ENCODE measurements at places on chromosomes 11 and 22.
A peak's percentile ranks its signal among the peaks of the same experiment; 100 is the strongest.

DNA sequence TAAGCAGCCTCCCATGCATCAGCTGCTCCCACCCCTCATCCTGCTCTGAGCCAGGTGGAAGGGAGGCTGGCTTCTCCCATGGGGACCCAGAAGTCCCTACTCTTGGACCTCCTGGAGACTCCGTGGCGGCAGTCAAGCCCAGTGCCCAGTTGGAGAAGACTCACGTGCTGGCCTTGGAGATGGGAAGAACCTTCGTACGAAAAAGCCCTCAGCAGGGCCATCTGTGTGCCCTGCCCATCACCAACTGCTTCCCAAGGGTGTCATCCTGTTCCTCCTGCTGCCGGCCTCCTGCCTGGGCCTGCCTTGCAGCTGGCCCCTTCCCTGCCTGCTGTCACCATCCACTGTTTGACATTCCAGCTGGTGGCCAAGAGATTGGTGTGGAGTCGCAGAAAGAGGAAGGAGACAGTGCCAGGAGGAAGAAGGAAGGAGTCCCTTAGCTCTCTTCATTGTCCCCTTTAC lies 28.0 kb downstream of the ARHGAP1 start:
- no peak for DNase-seq

GRCh38 chr22:21927174-21927823 lies 25.3 kb downstream of the PPM1F start:
- DNase-seq, result no peak

DNA sequence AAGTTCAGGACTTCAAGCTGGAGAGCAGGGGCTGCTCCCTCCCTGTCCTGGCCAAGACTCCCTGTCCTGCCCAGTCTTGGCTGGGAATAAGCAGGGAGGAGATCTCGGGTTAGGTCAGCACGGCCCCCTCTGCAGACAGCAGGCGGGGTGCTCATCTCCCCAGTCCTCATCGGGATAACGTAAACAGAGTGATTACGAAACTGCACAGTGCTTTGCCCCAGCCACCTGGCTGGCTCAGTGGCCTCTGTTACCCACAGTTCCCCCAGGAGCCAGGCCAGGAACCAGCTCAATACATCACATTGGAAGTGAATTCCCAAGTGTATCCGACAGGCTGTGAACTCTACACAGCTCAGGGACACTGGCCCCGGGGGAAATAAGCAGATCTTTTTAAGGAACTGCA lies 42.7 kb upstream of the KCNJ11 start:
- DNase-seq, result no peak

DNA sequence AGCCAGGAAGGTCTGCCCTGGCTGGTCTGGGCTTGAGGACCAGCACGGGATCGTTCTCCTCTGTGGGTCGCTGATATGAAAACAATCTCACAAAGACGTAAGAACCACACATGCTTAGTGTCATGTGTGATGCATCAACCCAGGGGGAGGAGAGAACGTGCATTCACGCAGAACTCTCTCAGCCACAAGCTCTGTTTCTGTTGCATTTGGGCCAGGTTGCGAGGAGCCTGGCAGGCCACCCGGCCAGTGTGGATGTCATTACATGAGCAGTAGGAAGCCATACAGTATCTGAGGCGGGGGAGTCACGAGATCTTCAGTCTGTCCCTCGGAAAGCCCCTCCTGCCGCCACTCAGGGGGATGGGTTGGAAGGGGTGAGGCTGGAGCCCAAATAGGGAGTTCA lies 53.1 kb upstream of the KCNQ1OT1 start:
- DNase-seq, result no peak

DNA sequence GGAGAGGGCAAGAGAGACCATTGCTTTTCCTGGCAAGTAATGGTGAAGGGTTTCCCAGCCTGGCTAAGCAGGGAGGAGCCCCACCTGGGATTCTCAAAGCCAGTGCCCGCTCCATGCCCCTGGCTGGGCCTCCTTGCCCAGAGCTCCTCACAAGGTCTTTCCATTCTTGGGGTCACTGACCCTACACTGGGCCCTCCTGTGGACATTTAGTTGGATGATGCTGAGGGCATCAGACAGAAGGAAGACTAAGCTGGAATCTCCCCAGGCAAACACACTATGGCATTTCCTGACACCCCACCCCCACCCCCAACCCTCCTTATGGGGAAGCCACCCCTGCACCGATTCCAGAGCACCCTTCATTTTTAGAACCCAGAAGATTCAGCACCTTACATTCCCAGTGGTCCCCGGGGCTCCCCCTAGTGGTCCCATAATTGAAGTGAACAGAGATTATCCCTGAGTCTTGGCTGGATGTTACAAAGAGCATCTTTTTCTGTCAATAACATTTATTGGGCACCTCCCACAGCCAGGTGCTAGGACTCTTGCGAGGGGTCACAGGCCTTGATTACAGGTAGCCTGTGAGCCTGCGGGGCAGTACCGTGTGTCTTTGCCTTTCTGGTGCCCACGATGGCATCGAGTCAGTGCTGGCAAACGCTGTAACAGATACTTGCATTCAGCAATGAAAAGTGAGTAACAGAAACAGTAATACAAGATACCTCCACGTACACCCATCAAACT lies 548.5 kb downstream of the BUD13 start:
- DNase-seq, result no peak

DNA sequence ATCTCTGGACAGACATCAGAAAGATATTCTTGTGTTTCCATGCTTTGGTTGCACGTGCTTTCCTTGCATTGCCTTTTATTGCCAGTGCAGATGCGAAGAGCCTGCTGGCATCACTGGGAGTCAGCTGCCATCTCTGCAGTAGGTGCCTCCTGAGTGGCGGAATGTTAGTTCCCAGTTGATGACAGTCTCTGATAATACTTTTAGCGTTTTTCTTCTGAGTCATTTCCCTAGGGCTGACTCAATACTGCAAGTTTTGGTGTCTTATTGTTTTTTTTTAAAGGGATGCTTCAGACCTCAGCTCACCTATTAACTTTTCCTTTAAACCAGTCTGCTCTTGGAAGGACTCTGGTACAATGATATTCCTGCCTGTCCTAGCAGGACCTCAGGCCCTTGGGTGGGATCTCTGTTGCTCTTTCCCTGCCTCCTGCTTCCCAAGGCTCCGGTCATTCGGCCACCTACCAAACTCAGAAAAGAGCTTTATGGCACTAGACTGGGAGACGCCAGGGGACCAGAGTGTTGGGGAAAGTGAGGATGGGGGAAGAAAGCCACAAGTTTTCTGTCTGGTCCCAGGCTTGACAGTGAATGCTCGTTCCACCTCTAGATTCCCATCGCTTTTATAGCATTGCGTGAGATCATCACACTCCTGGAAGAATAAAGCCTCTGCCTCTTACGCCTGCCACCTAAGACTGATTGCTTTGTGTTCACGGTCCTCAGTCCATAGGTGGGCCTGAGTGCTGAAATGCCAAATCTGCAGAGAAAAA lies 308.7 kb downstream of the DDX10 start:
- DNase-seq, result peak; percentile 91

DNA sequence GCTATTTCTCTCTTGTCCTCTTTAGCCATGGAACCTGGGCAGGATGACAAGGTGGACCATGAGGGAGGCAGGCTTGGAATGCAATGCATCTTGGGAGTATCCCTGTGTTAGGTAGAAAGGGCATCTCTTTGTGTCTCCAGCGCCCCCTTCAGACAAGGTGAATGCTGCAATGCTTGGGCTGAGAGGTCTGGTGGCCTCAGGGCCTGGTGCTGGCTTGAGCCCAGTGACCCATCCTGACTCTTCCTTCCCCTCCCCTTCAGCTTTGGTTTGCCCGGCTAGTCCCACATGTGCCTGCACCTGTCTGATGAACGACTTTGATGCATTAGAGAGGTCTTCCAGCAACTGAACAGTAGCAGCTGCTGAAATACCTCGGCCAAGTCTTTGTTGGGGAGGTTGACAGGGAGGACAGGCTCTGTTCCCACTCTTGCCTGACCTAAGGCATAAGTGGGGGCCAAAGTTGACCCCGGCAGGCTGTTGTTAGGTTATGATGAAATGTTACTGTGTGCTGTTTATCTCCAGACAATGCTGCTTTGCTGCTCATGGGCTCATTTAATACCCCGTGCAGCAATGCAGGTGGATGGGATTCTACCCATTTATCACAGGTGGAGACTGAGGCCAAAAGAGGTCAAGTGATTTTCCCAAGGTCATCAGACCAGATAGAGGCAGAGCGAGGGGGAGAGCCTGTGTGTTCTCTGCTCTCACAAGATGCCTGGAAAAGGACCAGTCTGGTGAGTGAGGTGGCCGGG lies 22.5 kb downstream of the MYO18B start:
- no peak for DNase-seq

GRCh38 chr22:33654173-33654895 lies 265.9 kb downstream of the LARGE1 start:
- DNase-seq, result no peak

DNA sequence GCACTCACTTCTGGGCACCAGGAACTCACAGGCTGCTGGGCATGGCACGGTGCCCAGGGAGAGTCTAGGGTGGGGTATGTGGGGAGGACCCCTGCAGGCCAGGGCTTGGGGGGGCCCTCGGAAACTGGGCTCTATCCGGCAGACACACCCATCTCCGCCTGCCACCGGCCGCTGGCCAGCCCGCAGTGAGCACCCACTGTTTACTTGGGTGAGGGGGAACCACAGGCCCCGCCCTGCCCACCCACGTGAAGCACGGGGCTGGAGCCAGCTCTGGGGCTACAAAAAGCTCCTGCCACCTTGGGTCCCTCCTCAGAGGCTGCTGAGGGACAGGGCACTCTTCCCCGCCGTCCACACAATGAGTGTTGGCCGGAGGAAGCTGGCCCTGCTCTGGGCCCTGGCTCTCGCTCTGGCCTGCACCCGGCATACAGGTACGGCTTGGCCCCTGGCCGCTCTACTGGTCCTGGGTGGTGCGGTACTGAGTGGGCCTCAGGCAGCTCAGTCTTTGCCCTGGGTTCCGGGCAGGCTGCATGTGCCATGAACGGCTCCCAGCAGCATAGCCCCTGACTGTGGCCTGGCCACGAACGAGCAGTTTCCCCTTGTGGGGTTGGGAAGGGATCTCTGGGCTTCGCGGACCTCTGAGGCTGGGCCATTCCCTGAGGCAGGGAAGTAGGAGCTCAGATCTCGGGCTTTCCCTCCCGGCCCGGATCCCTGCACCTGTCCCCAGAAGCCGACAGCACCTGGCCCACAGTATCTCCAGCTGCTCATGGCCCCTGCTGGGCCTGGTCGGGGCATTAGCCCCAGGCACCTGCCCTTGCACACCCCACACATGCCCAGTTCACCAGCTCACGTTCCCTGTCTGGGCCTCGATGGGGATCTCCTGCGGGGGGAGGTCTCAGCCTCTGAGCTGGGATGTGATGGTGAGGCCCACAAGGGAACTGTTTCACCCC lies at the start of gene MUC5AC:
TSS of gene MUC5AC (plus strand) at position 309 of the 947 bp plus-strand sequence. CDS start at position 356, 47 bp downstream.
- DNase-seq, result no peak

GRCh38 chr22:32911503-32911902 lies 110.0 kb downstream of the TIMP3 start:
- DNase-seq, result no peak

DNA sequence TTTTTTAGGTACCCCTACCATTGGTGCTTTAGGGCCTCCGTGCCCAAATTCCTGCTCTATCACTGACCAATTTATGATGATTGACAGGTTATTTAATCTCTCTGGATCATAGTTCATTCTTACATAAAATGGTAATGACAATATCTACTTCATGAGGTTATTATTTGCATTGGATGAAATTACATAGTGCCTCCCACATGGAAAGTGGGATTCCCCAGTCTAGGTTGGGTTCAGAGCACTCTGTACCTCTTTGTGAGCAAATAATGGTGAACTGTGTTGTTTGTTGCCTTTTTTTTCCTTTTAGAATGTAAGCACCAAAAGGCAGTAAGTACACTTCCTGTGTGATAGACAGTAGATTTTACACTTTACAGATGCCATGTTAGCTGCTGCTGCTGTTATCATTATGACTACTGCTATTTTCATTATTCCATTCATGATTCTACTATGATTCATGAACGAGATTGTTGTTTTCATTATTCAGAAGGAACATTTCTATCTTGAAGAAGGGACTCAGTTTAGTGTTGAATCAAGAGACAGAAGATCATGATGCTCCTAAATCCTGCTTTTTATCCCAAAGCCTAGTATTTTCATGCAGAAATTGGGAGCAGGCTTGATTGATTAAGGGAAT lies 100.8 kb downstream of the ALX4 start:
- DNase-seq, result no peak

- no peak for DNase-seq
Measured at GRCh38 chr11:121610706-121611105, 157.9 kb upstream of the SORL1-AS1 start.

GRCh38 chr11:74169738-74170458 lies 904 bp downstream of the C2CD3 start:
- DNase-seq, result no peak

GRCh38 chr11:111736621-111737443 lies 29.4 kb downstream of the PPP2R1B start:
- DNase-seq, result no peak

DNA sequence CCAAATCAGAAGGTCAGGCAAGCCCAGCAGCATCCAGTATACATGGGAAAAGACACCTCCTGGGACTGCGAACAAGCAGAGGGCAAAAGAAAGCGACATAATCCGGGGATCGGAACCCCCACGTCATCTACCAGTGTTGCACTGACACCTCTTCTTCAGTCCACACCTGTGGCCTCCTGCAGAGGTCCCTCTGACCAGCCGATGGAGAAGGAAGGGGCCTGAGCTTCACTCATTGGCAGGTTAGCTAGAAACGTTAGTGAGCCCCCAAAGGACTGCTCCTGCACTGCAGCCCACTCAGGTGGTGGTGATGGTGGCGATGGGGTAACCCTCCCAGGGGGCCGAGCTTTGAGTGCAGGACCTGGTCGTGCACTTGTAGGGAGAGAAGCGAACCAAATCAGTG lies 22.1 kb downstream of the ASCL2 start:
- DNase-seq, result no peak

DNA sequence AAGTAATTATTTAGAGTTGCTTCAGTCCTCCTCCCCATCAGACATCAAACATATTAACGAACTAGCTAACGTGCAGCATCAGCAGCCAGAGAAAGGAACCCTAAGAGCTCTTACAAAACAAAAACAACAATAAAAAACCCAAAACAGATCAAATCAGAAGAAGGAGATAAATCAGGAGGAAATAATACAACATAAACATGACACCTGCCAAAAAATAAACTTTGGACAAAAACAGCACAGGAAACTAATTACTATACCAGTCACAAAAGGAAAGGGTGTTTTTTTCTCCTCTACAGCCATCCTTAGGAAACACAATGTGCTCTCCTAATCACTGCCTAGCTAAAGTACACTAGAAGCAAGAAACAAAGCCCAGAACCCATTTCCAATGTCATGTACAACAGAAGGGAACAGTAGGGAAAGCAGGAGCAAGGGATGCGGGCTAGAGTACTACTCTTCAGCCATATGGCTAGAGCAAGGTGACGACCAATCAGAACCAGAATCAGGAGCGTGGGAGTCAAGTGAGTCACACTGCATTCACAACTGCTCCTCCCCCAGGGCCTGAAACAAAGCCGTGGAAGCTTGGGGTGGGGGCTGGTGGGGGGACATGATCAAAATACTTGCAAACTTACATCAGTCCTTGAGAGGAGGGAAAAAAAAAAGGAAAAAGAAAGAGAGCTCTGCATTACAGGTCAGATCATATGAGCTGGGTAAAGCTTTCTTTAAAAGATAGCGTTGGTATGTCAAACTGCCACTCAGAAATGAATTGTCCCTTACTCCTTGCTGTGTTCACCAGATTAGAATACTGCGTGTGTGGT lies 60.4 kb downstream of the LARGE2 start:
- peak; percentile 75 for DNase-seq

Data from fibroblast of skin of left biceps (primary cell).